ENCODE measurements at places on chromosomes 3 and 15. TPM values are rescaled to one million over a fixed set of nuclear protein-coding genes. Genes with fewer than 3 reads are reported as not detected.

SPINK8 gene
- total RNA-seq, result not detected

GRCh38 chr3:192239956-192240355 is 487.4 kb downstream of the FGF12 start:
- DNase-seq, result no peak

GRCh38 chr3:194875581-194876402 is 190.1 kb downstream of the FAM43A start:
- no peak for DNase-seq

RAMAC gene
- total RNA-seq, result 33.0 TPM

DNA sequence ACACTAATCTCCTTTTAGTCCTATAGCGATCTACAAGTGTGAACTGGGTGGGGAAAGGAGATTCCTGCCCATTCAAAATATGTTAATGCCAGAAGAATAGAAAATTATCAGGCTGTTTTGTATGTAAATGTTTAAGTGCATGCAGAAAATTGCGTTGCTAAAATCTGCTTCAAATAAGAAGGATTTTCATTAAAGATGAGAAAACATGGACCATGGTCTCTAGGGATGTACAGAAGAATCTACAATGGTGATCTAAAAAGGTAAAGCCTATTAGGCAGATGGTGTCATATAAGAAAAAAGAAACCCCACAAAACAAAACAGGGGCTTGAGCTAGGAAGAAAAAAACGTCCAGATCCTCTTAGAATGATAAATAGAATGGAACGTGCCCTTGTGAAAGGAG is 287.5 kb upstream of the ROBO1 start:
- DNase-seq, result no peak

GRCh38 chr15:59169251-59169708 is 37.4 kb upstream of the LDHAL6B start:
- DNase-seq, result no peak

DNA sequence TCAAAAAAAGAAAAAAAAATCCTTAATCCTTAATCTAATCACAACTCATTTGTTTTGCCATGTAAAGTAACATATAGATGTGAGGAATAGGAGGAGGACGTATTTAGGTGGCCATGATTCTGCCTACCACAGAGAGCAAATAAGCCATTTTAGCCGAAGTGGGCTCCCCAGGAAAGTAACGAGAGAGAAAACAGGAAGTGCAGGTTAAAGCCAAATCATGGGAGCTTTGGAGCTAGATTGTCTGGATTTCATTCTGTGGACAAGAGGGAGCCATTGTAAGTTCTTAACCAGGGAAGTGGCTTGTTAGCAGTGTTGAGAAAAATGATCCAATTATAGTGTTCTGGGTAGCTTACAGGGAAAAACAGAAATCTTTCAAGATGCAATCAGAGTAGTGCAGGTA is 9.4 kb downstream of the TMOD2 start:
- no peak for DNase-seq

- no peak for DNase-seq
These were observed 2.4 kb downstream of the SLC6A6 start for GRCh38 chr3:14404631-14405359.
